ENCODE measurements at places on chromosomes 3 and 15.

DNA sequence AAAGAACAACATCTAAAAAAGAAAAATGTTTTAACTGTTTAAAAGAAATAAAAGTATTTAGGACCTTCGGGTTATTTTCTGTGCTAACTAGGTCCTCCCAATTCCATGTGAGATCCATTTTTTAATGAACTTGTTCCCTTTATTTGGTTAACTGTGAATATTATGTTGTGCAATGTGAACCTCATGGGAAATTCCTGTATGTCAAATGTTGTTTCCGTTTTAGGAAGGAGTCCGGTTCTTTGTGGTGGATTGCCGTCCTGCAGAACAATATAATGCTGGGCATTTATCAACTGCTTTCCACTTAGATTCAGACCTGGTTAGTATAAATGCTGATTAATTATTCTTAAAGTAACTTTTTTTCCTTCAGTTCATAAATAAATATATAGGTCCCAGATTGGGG, 35.5 kb upstream of the NIT2 start:
- DNase-seq = no peak

DNA sequence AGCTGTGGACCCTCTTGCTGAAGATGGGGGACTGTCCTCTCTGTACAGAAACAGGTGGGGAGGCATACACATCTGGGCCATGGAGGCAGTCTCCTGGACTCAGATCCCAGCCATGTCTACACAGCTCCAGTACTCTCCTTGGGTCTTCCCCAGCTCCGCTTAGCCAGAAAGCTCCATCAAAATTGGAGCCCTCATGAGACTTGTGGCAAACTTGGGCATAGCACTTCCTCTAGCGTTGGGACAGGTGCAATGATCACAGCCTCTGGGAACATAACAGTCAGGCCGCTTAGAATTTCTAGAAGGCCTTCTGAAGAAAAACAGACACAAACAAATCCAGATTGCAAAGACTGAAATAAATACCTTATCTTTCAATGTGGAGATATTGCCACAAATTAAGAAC, 634.3 kb upstream of the GOLIM4 start:
- DNase-seq = no peak

DNA sequence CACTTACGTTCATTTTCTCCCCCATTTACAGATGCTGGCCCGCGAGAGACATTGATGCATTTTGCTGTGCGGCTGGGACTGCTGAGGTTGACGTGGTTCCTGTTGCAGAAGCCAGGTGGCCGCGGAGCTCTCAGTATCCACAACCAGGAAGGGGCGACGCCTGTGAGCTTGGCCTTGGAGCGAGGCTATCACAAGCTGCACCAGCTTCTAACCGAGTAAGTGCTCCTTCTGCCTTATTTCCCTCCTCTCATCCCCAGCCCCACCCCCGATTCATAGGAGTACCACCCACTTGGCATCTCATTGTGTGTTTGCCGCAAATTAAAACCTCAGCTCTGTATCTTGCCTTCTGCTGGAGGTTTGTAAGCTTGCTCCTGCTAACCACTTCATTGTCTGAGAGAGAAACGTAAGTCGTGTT, 163.3 kb downstream of the AKAP13 start:
- peak; percentile 64 for DNase-seq

GRCh38 chr3:149623824-149624223, 34.0 kb downstream of the WWTR1 start:
- DNase-seq = no peak

- DNase-seq = no peak
These were observed 921.0 kb upstream of the CFAP20DC start for GRCh38 chr3:59970796-59971195.

DNA sequence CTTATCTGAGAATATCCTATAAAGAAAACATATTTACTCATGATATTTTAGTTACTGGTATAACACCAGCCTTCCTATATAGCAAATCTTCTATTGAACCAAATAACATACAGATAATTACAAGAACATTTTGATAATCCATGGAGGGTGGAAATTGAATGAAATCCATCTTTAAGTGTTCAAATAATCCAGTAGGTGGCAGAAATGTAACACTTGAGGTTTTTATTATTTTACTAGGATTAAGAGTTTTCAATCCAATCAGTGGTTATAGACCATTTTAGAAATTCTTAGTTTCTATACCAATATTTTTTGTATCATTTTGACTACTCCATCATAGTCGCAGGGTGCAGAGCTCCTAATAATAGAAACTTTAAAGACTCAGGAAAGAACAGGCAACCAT, 101.9 kb upstream of the KCNH8 start:
- DNase-seq = no peak

Data from NCI-H1105 (cell line).